ENCODE measurements at places on chromosomes 3 and 15. TPM values are rescaled to one million over a fixed set of nuclear protein-coding genes. Genes with fewer than 3 reads are reported as not detected.

DNA sequence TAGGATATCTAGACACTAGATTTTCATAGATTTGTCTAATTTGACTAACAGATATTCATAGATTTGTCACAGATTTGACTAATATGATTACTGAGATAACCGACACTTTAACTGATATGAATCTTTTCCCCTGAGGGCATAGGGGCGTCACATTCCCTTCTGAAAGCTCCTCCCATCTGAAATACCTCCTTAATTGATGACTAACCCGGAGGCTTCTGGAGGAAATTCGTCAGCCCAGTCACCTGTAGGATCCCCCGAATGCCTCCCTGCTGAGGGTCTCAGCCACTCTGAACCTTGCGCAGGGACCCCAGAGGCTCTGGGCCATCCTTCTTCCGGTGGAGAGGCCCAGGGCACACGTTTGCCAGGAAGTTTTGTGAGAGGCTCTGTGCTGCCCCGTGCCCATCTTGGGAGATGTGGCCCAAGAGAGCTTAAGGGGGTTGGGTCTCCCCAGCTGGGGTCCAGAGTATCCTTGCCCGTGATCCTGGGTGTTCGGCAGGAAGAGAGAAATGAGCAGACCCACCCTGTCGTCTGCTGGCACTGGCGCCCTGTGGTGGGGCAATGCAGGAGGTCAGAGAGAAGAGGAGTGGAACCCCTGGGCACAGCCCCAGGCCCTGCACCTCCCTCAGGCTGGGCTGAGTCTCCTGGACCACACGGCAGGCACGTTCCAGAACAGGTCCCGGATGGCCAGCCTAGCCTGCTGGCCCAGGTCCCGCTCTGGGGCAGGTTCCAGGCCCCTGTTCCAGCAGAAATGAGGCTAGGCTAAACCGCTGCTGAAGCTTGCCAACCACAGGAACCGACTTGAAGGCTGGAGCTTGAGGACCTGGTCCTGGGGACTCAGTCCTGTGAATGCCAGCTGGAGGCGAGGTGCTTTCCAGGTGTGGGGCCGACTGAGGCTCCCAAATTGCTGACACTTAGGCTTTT lies 1.7 kb downstream of the PLA2G4D start:
- H3K4me3 ChIP-seq, result no peak overlapping the region
- DNase-seq, result no peak
- H3K4me1 ChIP-seq, result peaks cover 28% of the 10 kb centered on the region

DNA sequence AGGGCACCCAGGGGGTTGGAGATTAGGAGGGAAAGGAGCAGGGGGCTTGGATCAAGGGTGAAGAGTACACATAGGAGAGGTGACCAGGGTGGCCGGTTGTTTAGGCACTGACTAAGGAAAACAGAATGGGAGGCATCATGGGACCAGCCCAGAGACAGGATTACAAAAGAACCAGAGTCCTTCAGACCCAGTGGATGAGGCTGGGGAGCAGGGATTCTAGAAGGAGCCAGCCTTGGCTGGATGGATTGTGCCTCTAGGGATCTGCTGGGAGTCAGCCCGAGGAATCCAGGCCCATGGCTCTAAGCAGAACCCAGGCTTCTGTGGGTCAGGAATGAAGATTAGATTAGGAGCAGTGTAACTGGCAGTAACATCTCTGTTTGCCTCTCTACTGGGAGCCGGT lies 98.6 kb downstream of the ARNT2 start:
- peaks cover 4% of the 10 kb centered on the region for H3K4me1 ChIP-seq
- DNase-seq, result no peak
- H3K36me3 ChIP-seq, result peaks cover 11% of the 10 kb centered on the region
- no peak overlapping the region for H3K27ac ChIP-seq

GRCh38 chr3:123377243-123377740 lies 71.6 kb downstream of the ADCY5 start:
- no peak overlapping the region for H3K27ac ChIP-seq
- no peaks in the 10 kb centered on the region for H3K36me3 ChIP-seq
- H3K4me1 ChIP-seq, result peaks cover 29% of the 10 kb centered on the region
- peaks cover 3% of the 10 kb centered on the region for H3K27me3 ChIP-seq
- DNase-seq, result no peak
- no peak overlapping the region for H3K4me3 ChIP-seq

Gene TMA7
- 268 TPM for total RNA-seq

Gene GOLGA8S
- total RNA-seq, result 0.19 TPM
